ENCODE measurements at places on chromosomes 6 and 20.

- DNase-seq = no peak
These were observed 49.3 kb downstream of the CLIC5 start for GRCh38 chr6:45966340-45966739.

- DNase-seq = no peak
These were observed 193.3 kb upstream of the MAP3K7 start for GRCh38 chr6:90780141-90780540.

DNA sequence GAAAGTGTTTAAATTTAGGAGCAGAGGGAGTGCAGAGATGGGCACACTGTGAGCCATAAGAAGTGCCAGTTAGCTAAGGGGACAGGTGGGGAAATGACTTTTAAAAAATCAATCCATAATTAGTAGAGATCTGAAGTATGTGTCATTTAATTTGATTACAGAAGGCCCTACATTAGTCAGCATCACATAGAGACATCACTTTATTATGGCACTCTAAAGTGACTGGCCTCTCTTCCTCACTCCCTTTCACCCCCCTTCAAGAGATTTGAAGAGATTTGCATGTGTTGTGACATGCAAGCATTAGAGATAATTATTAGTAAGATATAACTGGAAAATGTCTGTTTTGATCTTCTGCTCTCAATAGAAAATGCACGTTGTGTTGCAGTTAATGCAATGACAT lies 86.7 kb downstream of the SLX4IP start:
- no peak for DNase-seq

GRCh38 chr20:8246716-8247115 lies 114.7 kb downstream of the PLCB1 start:
- no peak for DNase-seq
